Activated naive CD4-positive, alpha-beta T cell treated with anti-CD3 and anti-CD28 coated beads, Interleukin-2, amount 50 U/mL, for 72 hours (primary cell): ENCODE measurements at places on chromosomes 12 and 14.

DNA sequence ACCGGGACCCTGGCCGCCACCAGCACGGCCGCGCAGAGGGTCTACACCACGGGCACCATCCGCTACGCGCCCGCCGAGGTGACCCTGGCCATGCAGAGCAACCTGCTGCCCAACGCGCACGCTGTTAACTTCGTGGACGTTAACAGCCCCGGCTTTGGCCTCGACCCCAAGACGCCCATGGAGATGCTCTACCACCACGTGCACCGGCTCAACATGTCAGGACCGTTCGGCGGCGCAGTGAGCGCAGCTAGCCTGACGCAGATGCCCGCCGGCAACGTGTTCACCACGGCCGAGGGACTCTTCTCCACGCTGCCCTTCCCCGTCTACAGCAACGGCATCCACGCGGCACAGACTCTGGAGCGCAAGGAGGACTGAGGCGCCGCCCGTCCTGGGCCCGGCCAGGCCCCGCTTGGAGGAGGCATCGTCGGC is 150.1 kb downstream of the EGLN3 start:
- no peak for DNase-seq

- no peak for DNase-seq
Observed at GRCh38 chr12:57229046-57229633, 371 bp upstream of the SHMT2 start.

- no peak for DNase-seq
Observed at GRCh38 chr12:107007411-107007810, 20.5 kb upstream of the MTERF2 start.

GRCh38 chr12:473863-474577 is 14.3 kb downstream of the B4GALNT3 start:
- DNase-seq = no peak

GRCh38 chr12:117063162-117063911 is 35.9 kb downstream of the TESC start:
- DNase-seq = no peak

DNA sequence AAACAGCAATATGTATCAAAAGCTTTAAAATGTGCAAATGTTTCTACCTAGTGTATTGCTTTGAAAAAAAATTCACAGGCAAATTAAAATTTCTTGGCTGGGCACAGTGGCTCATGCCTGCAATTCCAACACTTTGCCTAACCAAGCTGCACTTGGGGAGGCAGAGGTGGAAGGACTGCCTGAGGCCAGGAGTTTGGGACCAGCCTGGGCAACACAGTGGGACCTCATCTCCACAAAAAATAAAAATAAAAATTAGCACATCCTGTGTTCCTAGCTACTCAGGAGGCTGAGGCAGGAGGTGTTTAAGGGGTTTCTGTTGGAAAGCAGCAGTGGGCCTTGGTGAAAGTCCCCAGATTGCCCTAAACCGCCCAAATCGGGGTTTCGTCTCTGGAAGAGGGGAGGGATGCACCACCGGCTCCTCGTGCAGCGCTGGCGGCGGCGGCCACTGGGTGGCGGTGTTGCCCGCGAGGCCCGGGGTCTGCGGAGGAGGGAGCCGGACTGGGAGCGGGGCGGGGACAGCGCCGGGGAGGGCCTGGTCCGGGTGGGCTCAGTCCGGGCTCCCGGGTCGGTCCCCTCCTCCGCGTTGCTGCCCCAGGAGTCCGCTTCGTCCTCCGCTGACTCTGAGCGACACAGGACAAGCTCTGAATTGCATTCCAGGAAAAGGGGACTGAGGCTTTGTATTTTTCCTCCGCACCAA is 265.6 kb downstream of the AACS start:
- peak; percentile 80 for DNase-seq

- no peak for DNase-seq
Observed at GRCh38 chr12:19842116-19842515, 402.8 kb downstream of the AEBP2 start.

DNA sequence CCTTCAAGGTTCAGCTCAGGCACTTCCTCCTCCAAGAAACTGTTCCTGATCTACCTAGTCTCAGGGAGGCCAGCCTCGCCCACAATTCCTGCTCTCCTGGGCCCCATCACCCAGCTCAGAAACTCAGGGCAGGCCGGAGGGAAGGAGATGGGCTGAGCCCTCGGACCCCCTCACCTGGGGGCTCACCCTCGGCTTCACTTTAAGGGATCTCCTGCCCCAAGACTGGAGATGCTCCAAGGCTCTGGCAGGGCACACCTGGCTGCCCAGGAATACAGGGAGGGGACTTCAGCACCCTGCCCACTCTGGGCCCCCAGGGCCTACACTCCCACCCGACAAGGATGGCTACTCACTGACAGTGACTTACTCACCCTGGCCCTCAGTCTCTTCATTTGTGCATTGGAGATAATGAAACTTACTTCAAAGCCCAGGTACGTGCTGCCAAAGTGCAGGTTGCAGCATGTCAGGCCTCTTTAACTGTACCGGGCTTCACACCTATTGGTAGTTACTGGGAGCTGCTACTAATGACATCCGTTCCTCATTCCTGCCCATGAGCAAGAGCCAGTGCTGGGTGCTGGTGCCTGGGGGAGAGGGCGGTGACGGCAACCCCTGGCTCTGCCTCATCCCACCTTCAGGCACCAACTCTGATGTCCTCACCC is 21.0 kb upstream of the PPP1R13B start:
- no peak for DNase-seq

- DNase-seq = no peak
Observed at GRCh38 chr14:76551906-76552305, 176.0 kb downstream of the ESRRB start.

- DNase-seq = no peak
Observed at GRCh38 chr12:67151886-67152285, 117.3 kb upstream of the CAND1 start.

GRCh38 chr12:48777501-48778400 is 11.1 kb downstream of the ADCY6 start:
- no peak for DNase-seq

- DNase-seq = no peak
Observed at GRCh38 chr14:82341261-82341810, 807.7 kb upstream of the SEL1L start.

DNA sequence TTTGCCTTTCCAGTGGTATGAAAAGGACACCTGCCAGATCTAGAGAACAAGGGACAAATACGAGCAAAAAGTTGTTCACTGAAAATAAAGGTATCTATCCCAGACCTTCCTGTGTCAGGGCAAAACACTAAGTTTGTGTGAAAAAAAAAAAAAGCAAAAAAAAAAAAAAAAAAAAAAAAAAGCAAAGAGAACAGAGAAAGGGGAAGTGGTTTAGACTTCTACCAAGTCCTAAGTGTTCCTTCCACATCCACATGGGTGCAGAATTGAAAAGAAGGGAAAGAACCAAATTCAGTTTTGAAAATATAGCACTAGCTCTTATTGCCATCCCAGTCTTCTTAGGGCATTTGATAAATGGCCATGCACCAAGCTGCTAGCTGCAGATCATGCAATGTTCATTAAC is 41.7 kb downstream of the ZCRB1 start:
- no peak for DNase-seq

DNA sequence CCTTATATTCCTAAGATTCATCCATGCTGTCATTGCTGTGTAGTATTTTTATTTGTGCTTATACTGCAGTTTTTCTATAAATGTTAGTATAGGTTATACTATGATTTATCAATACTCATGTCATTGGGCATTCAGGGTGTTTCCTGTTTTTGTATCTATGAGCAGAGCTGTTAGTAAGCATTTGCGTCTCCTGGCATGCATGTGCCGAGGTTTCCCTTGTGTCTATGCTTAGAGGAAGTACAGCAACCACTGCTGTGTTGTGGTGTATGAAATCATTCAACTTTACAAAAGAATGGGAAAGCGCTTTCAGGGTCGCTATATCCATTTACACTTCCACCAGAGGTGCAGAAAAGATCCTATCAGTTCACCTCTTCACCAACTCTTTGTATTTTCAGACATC is 122.7 kb downstream of the RGS6 start:
- DNase-seq = no peak

DNA sequence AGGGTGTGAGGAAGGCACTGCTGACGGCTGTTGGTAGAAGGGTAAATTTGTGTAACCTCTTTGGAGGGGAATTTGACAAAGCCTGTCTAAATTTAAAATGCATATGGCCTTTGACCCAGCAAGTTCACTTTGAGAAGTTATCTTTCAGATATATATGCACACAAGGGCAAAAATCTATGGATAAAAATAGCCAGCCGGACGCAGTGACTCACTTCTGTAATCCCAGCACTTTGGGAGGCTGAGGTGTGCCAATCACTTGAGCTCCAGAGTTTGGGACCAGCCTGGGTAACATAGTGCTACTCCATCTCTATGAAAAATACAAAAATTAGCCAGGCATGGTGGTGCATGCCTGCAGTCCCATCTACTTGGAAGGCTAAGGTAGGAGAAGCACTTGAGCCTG is 13.4 kb downstream of the UBC start:
- DNase-seq = no peak

GRCh38 chr12:15205341-15206010 is 15.7 kb downstream of the RERG start:
- no peak for DNase-seq

DNA sequence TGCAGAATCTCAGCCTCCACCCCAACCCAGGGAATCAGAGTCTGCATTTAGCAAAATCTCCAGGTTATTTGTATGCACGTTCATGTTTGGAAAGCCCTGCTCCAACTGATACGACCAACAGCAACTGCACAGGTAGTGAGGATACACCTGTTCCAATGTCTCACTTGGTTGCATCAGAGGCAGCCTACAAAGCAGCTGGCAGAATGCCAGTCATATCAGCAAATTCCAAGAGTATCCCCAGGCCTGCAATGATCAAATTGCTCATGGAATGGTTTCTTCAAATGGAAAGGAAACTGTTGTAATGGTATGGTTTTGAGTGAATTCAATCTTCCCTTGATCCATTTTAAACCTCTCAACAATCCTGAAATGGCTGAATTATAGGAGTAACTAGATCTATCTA is 75.4 kb downstream of the GRIP1 start:
- no peak for DNase-seq

- peak; percentile 96 for DNase-seq
Observed at GRCh38 chr12:121776190-121777098, 17.0 kb downstream of the RHOF start.

DNA sequence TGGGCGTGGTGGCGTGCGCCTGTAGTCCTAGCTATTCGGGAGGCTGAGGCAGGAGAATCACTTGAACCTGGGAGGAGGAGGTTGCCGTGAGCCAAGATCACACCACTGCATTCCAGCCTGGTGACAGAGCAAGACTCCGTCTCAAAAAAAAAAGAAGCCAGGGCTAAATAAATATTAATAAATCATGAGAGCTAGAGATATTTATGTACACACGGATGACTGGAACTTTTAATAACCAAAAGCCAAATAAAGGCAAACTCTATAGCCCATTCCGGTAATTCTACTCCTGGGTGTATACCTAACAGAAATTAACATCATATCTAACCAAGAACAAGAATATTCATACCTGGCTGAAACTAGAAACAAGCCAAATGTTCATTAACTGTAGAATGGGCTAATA is 7.7 kb upstream of the TRAFD1 start:
- no peak for DNase-seq

GRCh38 chr12:6774499-6775062 is 2.3 kb downstream of the LAG3 start:
- DNase-seq = no peak
